Stimulated activated CD4-positive, alpha-beta T cell treated with anti-CD3 and anti-CD28 coated beads, Interleukin-15, amount 100 ng/mL, for 24 hours (primary cell): ENCODE measurements at places on chromosomes 16 and 17.

DNA sequence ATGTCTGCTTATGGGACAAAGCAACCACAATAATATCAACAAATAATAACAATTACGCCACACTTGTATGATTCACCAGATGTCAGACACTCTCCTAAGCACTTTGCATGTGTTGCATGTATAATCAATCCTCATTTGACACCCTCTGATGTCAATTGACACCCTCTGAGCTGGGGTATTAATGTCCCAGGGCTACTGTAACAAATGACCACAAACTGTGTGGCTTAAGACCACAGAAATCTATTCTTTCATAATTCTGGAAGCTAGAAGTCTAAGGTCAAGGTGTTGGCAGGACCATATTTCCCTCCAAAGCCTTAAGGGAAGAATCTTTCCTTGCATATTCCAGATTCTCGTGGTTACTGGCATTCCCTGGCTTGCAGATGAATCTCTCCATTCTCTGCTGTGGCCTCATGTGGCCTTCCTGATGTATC is 112.7 kb downstream of the NPIPB5 start:
- DNase-seq, result no peak

DNA sequence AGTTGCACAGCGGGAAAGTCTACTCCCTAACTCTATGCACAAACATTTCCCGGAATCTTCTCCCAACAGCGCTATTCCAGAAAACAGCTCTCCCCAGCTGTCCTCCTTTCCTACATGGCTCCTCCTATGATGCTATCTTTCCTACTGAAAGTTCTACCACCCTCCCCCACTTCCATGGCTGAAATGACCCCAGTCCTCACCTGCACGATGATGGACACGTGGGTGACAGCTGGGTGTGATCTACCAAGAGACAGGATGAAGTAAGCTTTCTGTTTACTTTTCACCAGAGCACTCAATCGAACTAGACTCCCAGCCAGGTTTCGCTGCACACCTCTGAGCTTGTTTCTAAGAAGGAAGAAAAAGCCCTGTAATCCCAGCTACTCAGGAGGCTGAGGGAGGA is 10.7 kb downstream of the CTC1 start:
- no peak for DNase-seq

- no peak for DNase-seq
Measured at GRCh38 chr17:51238255-51238887, 21.5 kb downstream of the MBTD1 start.

GRCh38 chr17:40873801-40874200 is 6.8 kb upstream of the KRT12 start:
- DNase-seq, result no peak

GRCh38 chr16:35598696-35599332 is 2139.4 kb downstream of the TP53TG3F start:
- no peak for DNase-seq

GRCh38 chr16:3988011-3988410 is 107.5 kb upstream of the CREBBP start:
- no peak for DNase-seq

DNA sequence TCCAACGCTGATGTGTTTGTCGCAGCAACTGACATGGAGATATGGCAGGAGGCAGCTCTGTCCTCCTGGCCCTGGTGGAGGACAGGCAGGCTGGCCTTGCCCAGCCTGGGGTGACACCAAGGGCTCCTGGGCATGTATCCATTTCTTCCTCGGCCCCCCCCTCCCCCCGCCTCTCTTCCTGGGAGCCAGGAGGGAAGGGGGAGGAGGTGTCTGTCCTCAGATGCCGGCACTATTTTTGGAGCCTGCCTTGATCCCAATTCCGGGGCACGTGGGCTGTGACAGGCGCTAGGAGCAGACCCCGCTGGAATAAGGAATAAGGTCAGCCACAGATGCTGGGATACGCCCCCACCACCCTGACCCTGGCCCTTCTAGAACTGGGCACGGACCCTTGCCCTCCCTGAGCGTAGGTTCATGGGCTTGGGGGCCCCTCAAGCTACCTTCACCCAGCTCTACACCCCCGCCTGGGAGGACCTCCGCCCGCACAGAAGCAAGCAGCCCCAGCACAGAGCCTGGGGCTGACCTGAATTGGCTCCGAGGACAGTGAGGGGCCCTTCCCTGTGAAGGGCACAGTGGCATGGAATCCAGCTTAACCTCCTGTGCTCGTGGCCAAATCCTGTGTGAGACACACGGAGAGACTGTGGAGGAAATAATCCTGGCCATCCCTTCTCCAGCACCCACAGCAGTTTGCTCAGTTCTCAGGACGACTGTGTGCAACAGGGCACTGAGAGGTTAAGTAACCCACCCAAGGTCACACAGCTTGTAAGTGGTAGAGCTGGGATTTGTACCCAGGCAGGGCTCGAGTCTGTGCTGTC is 24.1 kb downstream of the SEC14L5 start:
- DNase-seq, result no peak

- no peak for DNase-seq
Measured at GRCh38 chr17:42178817-42179216, 2.1 kb downstream of the KCNH4 start.

GRCh38 chr16:11390573-11391495 is 45.6 kb downstream of the RMI2 start:
- no peak for DNase-seq

DNA sequence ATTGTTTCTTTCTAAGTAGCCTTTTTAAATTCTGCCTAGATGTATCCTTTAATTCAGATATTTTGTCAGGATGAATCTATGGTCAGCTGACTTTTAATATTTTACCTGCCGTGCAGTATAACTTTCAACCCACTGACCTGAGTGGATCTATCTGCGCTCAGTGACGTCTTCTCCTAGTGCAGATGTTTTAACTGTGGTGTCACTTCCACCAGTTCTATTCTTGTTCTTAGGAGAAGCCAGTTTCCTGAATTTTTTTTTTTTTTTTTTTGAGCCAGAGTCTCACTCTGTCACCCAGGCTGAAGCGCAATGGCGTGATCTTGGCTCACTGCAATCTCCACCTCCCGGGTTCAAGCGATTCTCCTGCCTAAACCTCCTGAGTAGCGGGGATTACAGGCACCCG is 5.0 kb upstream of the TM4SF5 start:
- DNase-seq, result no peak

GRCh38 chr16:19785512-19786130 is 67.5 kb downstream of the IQCK start:
- DNase-seq, result no peak

GRCh38 chr16:80147026-80147655 is 393.7 kb upstream of the DYNLRB2 start:
- DNase-seq, result no peak

DNA sequence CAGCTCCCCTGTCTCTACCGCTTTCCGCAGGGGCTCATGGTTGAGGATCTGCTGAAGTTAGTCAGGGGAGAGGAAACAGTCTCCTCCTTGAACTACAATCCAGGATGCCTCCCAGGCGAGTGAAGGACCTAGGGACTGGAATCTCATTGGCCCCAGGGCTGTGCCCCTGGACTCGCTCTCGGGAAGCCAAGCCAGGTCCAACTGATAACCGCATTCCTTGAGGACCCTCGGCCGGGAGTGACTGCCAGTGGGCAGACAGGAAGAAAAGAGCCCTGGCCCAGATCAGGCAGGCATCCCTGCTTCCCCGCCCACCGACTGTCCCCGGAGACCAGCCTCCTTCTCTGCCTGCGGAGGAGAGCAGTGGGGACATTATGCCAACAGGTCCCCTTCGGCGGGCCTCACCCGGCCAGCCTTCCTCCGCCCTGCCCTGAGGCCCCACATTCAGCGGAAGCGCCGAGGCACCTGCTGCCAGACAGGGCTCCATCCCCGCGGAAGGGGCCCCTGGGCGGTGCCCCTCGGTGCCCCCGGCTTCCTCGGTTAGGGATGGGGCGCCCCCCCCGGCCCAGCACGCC is 776 bp downstream of the LRRC75A start:
- DNase-seq, result peak; percentile 51

- DNase-seq, result no peak
Measured at GRCh38 chr16:13291591-13292333, 390.4 kb downstream of the SHISA9 start.

GRCh38 chr17:13638855-13639458 is 37.2 kb upstream of the HS3ST3A1 start:
- DNase-seq, result peak; percentile 4

- no peak for DNase-seq
Measured at GRCh38 chr16:82535262-82535661, 91.5 kb upstream of the CDH13 start.

DNA sequence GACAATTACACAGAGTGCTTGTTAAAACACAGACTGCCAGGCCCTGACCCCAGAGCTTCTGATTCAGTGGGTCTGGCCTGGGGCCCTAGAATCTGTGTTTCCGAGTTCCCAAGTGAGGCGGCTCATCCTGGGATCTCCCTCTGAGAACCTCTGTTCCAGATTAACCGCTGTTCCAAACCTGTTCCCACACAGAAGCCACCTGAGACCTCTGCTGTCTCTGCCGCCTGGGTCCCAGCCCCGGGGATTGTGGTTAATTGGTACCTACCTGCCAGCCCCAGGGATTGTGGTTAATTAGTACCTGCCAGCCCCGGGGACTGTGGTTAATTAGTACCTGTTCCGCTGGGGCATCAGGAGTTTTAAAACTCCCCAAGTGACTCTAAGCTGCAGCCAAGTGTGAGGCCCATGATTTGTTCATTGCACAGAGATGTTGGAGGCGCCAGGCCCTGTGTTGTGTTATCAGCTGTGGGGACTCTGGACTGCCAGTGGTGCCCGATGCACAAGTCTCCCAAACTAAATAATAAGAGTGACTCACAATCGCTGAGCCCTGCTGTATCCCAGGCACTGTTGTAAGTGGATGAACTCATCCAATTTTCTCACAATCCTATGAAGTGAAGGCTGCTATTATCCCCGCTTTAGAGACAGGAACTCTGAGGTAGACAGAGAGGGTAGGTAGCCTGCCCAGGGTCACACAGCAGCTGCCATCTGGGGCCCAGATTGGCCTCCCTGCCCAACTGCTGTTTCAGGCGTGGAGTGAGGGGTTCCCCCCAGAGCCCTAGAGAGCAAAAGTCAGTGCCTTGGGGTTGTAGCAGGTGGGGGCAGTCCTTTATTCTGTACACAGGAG is 219.7 kb downstream of the IRF8 start:
- DNase-seq, result no peak

DNA sequence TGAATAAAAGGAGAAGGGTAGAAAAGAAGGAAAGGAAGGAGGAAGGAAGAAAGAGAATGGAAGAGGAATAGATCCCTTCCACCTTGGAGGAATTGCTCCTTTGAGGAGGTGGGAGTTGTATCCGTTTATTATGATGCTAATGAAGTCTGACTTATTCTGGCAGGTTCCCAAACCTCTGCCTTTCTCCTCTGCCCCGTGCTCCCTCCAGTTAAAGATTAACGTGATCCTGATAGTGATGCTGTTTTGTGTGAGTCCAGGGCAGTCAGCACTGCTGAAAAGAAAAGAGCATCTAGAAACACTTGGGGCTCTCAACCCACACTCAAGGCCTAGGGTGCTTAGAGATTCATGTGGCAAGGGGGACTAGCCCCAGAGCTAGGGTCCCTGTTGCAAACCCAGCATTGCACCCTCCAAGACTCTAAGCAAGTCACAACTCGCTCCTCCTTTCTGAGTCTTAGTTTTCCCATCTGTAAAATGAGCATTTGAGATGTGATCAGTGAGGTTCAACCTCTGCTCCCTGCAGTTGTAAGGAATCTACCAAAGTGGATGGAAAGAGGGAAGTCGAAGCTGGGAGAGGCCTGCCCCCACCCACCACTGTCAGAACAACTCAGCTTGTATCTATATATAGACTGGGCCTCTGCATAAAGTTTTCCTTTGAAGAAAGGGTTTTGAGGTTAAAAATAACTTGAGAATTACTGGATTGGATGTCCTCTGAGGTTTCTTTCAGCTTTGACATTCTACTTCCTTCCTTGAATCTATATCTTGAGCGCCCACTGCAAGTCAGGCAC is 46.9 kb upstream of the TMEM132E start:
- DNase-seq, result no peak

DNA sequence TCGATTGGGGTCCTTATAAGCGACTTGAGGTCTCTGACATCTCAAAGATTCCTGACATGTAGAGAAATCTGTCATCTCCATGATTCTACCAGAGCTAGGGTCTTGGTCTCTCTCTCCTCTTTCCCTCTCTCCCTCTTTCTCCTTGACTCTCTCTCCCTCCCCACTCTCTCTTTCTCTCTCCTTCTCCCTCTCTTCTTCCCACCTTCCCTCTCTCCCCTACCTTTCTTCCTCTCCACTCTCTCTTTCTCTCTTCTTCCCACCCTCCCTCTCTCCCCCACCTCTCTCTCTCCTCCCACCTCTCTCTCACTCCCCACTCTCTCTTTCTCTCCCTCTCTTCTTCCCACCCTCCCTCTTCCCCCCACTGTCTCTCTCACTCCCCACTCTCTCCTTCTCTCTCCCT is 32.6 kb downstream of the B4GALNT2 start:
- DNase-seq, result no peak

GRCh38 chr17:3514873-3515272 is 39.1 kb downstream of the ASPA start:
- no peak for DNase-seq

DNA sequence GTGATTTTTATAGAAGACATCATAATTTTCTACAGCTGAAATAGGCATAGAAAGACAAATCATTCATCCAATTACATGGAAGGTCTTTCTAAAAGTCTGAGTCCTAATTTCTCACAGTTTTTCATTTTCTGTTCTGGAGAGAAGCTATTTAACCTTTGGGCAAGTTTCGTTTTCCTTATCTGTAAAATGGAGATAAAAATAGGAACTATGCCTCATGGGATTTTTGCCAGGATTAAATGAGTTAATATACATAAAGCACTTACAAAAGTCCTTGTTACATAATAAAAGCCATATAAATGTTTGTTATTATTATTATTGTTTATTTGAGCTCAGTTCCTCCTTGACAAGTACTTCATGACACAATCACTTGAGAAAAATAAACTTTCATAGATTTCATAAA is 121.4 kb downstream of the SKAP1 start:
- DNase-seq, result no peak

- no peak for DNase-seq
Measured at GRCh38 chr16:67241008-67241900, 6.0 kb downstream of the FHOD1 start.

DNA sequence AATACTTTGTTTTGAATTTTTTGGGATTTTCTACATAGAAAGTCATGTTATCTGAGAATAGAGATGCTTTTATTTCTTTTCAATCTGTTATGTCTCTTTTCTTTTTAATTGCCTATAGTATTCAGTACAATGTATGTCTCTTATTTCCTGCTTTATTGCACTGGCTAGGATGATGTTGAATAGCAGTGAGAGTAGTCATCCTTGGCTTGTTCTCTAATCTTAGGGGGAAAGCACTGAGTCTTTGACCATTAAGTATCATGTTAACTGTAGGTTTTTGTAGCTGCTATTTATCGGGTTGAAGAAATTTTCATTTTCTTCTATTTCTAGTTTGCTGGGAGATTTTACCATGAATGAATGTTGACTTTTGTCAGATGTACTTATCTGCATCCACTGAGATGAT is 10.0 kb upstream of the ABCA3 start:
- no peak for DNase-seq

- DNase-seq, result no peak
Measured at GRCh38 chr17:21263376-21263775, 10.2 kb upstream of the NATD1 start.

DNA sequence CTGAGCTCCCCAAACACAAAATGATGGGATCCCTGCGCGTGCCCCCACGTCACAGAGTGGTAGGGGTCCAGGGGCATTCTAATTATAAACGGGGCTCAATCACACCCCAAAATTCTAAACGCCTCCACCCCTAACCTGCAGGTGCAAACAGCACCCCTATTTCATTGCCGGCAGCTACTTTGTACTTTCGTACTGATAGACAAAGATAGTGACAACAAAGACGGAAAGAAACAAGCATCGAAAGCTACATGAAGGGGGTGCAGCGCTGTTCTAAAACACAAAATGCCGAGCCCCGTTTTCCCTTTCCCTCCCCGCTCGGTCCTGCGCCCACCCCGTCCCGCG is 13.9 kb downstream of the MIS12 start:
- no peak for DNase-seq
